ENCODE measurements at places on chromosomes 4 and X.

DNA sequence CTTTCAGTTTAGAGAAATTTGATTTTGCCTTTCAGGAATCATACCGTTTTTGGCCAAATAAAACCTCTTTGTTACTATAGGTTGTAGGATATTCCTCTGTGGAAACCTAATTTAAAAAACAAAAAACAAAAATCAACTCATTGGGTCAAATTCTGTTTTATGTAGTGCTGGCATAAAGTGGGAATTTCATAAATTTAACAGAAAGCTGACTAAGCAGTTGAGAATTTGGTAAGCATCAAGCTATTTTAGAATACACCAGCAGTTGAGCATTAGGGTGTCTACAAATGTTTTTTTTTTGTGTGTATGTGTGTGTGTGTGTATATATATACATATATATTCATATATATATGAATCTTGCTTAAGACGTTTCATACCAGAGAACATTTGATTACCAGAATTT is 47.4 kb downstream of the C4orf33 start:
- DNase-seq = no peak

- DNase-seq = no peak
Measured at GRCh38 chr4:172404676-172405075, 591.5 kb downstream of the GALNTL6 start.

DNA sequence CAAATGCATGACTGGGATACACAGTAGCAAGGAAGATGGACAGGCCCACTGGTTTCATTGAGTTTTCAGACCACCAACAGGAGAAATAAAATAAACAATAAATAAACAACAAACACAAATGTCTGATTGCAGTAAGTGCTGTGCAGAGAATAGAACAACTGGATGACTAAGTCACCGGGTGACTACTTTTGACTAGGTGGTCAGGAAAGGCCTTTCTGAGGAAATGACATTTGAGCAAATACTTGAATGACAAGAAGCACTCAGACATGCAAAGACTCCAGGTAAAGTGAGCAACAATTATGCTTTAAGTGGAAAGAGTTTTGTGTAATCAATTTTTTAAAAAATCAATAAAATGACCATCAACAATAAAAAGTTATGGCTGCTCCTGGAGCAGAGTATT is 137.7 kb downstream of the BTC start:
- no peak for DNase-seq

DNA sequence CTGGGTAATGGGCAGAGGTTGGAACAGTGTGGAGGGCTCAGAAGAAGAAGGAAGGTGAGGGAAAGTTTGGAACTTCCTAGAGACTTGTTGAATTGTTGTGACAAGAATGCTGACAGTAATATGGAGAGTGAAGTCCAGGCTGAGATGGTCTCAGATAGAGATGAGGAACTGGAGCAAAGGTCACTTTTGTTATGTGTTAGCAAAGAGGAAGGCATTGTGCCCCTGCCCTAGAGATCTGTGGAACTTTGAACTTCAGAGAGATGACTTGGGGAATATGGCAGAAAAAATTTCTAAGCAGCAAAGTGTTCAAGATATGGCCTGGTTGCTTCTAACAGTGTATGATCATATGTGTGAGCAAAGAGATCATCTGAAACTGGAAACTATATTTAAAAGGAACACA is 37.9 kb upstream of the MSX1 start:
- DNase-seq = no peak

DNA sequence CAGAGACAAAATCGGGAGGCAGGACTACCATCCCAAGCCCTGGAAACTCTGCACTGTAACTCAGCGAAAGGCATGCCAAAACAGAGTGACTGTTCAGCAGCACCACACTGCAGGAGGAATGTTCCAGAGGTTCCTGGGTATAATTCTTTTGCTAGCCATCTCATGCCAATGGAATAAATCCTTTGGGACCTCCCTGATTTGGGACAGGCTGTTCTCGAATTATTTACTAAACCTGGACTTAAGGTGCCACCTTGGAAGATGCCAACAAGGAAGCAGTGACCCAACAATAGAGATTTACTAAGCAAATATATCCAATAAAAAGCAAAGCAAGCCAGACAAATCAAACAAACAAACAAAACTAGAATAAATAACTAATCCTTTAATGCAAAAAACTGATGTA is 9.3 kb downstream of the AADAT start:
- no peak for DNase-seq

GRCh38 chrX:45322820-45323219 is 122.1 kb upstream of the DIPK2B start:
- no peak for DNase-seq

DNA sequence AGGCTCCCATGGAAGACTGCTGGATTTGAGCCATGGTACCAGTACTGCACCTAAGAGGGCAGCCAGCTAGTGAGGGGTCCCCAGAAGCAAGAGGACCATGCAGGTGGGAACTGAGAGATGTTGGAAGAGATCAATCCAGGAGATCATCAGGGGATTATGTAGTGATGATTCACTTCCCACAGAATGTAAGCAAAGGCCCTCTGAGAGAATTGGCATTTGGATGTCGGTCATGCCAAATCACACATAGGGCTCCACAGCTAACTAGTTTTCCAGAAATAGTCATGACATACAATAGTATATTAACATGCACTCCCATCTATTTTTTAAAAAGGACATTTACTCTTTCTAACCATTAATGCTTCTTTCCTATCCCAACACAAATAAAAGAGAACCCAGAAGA is 112.5 kb downstream of the RASGEF1B start:
- DNase-seq = no peak

DNA sequence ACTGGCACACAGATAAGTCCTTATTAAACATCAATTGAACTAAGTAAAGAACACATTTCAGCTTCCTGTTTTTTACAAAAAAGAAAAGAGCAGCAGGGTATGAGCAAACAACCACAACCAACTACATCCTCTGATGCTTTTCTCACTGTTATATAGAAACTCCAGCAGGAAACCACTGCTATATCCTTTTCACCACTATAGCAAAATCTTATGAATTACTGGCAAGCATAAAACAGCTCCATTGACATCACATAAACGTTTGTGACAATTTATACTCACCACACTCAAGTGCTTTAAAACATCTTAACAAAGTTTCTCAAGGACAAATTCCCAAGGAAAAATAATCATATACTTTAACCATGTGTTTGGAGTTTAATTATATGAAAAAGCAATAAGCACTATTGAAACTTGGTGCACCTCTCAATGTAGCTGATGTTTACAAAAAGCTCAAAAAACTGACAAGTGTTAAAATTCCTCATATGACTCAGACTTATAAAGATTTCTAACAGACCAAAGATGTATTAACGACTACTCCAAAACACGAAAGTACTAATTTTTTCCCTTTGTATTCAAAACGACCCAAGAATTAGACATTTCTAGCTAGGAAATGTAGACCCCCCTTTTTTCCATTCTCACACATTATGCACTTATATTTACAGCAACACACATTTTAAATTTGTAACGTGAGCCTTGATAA is 12.9 kb downstream of the GPRIN3 start:
- peak; percentile 9 for DNase-seq

GRCh38 chr4:76504613-76505465 is 69.8 kb downstream of the SHROOM3 start:
- peak; percentile 18 for DNase-seq

GRCh38 chr4:189659287-189659686 is 281.4 kb upstream of the FRG1 start:
- no peak for DNase-seq

- no peak for DNase-seq
Measured at GRCh38 chr4:164304861-164305260, 449.1 kb upstream of the SMIM31 start.

GRCh38 chrX:54808109-54808604 is 612 bp downstream of the MAGED2 start:
- no peak for DNase-seq

- DNase-seq = no peak
Measured at GRCh38 chrX:153662266-153662665, 11.3 kb downstream of the PNCK start.

- DNase-seq = no peak
Measured at GRCh38 chr4:156620786-156621185, 350.8 kb downstream of the PDGFC start.

DNA sequence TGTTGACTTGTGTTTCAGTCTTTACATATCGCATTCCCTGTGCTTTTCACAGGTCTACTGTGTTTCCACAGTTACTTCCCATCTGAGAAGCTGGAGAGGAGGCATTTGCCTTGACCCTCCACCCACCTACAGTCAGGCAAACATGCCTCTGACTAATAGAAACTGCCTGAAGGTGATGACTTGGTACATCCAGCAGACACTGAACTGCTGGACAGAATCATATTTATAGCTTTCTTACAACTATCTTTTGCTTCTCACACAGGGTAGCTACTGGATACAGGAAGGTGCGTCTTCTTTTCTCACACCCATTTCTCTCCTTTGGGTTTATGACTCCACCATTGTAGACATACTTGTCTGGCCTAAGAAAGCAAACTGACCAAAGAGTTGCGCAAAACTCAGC is 58.0 kb downstream of the VGLL1 start:
- no peak for DNase-seq

- DNase-seq = no peak
Measured at GRCh38 chrX:68462197-68462596, 28.9 kb upstream of the OPHN1 start.

DNA sequence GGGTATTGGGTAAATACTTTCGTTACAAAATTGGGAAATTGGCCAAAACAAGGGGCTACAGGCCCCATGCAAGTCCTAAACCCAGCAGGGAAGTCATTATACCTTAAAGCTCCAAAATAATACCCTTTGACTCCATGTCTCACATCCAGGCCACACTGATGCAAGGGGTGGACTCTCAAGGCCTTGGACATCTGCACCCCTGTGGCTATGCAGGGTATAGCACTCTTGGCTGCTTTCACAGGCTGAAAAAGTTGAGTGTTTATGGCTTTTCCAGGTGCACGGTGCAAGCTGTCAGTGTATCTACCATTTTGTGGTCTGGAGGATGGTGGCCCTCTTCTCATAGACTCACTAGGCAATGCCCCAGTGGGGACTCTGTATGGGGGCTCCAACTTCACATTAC is 326.5 kb downstream of the TEX13C start:
- no peak for DNase-seq

DNA sequence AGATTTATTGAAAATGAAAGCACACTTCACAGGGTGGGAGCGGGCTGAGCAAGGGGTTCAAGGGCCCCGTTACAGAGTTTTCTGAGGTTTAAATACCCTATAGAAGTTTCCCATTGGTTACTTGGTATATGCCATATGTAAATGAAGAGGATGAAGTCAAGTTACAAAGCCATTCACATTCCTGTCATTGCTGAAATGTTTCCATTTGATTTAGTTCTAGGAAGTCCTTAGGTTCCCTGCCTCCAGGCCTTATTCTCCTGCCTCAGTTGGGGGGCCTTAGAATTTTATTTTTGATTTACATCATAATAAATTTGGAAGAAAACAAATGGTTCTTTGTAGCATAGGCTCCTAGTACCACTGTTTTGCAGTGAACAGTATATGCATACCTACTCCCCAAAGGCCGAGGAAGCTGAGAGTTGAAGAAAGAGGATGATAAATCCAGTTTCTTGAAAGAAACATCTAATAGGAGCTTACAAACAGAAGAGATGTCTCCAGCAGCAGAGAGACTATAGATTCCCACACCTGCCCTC is 31.8 kb downstream of the SERTM2 start:
- DNase-seq = no peak

GRCh38 chr4:83875437-83875836 is 339.5 kb downstream of the GPAT3 start:
- DNase-seq = no peak

DNA sequence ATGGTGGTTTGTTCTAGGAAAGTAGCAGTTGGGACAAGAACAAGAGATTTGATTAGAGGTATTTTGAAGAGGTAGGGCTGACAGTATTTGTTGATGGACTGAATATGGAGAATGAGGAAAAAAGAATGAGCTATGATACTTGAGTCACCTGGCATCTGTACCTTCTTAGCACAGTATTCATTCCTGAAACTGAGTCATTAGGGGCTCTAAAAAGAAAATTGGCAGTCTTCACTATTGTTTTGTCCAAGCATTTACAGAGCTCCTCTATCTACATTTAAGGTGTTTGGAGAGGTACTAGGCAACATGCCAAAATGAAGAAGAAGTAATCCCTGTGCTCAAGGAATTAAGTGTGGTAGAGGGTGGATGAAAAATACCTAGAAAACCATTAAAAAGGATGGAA is 165.8 kb downstream of the SHROOM4 start:
- no peak for DNase-seq

DNA sequence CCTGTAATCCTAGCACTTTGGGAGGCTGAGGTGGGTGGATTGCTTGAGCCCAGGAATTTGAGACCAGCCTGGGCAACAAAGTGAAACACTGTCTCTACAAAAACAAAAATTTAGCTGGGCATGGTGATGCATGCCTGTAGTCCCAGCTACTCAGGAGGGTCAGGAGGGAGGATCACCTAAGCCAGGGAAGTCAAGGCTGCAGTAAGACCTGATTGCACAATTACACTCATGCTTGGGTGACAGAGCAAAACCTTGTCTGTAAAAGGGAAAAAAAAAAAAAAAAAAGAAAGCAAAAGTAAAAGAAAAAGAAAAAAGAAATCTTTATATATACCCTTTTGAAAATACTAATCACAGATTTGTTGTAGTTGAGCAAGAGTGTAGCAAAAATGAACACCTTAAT is 801.0 kb upstream of the IGFBP7 start:
- DNase-seq = no peak

- no peak for DNase-seq
Measured at GRCh38 chr4:73664470-73664869, 44.2 kb upstream of the RASSF6 start.

- DNase-seq = no peak
Measured at GRCh38 chr4:132281733-132282132, 867.4 kb upstream of the PCDH10 start.

- no peak for DNase-seq
Measured at GRCh38 chr4:24440765-24441164, 143.6 kb downstream of the DHX15 start.

DNA sequence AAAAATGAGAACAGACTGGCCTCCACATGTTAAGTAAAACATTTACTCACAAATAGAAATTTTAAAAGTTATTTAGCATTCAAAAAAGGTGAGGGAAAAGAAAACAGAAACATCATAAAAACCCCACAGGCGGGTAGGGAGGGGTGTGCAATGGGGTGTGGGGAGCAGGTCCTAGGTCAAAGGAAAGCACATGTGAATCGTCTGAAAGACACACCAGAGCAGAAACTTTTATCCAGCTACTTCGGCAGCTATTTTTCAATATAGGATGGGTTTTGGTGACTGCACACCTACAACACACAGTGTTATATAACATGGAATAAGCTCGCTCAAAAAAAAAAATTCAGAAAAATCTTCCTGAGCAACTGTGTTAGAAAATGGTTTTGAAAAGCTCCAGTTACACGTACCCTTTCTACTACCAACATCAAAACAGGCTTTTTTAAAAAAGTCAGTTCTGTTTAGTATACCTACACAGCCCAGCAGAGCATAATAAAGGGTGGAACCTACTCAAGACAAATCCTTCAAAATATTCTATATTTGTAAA is 1.6 kb downstream of the OTUD4 start:
- DNase-seq = no peak

DNA sequence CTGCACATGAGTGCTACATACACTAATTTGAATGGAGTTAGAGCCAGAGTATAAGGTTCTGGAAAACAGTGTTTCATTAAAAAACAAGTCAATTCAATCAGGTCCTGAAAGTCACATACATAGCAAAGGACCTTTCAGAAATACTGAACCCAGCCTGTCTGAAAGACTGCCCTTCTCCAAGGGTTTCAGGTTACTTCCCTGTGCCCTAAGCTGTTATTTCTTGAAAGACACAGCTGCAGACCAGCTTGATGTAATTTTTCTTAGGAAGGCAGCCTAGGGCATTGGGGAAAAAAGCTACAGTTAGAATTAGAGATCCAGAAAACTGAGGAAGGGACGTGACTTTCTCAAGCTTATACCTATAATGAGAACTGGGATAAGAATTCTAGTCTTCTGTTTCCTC is 155.9 kb upstream of the MAOA start:
- DNase-seq = no peak
